Activated naive CD4-positive, alpha-beta T cell treated with anti-CD3 and anti-CD28 coated beads, Interleukin-2, amount 50 U/mL, for 16 hours (primary cell): ENCODE measurements at places on chromosomes 12 and 14.

GRCh38 chr12:95168746-95169145, 48.5 kb downstream of the FGD6 start:
- no peak for DNase-seq

DNA sequence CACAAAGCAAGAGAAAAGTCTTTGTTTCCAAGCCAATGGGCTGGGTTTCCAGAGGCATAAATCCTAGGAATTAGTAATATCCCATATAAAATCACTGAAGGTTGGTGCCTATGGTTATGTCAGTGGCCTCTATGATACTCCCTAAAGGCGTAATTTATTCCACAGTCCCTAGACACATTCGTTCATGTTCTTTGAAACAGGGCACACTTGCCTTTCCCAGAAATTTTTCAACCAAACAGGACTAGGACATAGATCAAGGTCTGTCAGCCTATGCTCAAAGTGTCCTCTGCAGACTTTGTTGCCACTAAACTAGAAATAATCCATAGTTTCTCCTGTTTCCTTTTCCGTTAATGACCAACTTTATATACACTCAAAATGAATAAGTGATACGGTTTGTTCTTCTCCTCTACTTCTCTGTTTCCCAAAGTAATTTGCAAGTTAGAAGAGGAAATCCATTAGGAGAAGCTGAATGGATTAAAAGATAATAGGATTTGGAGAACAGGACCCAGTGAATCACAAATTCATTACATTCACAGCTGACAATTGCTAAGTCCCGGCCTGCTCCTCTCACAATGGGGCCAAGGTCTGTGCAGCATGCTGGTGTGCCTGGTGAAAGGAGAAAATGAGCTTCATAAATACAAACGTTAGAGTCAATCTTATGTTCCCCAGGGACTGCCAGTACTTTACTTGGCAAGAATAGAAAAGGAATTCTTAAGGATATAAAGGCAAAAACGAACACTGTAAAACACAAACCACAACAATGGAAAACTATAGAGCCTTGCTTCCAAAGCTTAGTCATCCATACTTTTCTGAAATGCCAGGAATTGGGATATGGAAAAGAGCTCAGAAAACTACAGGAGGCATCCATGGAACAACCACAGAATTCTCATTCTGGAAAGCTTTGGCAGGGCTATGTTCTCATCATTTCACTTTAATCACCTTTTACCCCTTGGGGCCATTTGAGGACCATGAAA, 966.2 kb downstream of the NRXN3 start:
- DNase-seq, result no peak

GRCh38 chr12:1204581-1205121, 213.6 kb downstream of the ERC1 start:
- no peak for DNase-seq

DNA sequence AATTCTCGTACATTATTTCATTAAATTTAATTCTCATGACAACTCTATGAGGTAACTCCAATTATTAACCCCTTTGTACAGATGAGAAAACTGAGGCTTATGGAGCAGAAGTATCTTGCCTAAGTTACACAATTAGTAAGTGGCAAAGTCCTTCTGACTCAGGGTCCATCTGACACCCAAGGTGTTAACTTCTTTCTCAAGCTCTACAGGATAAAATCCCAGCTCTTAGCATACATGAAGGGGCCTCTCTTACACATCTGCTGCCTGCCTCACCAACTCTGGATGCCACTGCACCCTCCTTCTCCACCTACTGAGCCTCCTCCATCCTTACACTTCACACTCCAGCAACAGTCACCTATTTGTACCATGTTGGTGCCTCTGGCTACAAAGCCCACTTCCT, 4.3 kb upstream of the KRT72 start:
- no peak for DNase-seq

DNA sequence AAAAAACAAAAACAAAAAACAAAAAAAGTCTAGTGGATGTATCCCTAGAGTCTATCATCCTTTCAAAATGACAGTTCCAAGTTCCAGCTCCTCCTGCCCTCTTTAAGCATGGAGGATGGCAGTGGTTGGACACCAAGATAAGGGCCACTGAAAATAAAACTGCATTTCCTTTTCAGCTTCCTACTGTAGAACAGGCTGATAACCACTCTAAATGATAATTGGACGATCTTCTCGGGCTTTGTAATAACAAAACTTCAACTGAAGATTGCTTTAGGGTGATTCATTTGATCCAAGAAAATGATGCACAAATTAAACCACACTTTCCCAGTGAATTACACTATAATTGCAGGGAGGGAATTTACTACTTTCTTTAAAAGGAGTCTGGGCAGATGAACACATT, 42.2 kb upstream of the CRACR2A start:
- DNase-seq, result no peak
